ENCODE measurements at places on chromosomes 16 and 17. TPM values are rescaled to one million over a fixed set of nuclear protein-coding genes. Genes with fewer than 3 reads are reported as not detected.

Gene INCA1
- polyA plus RNA-seq = 1.8 TPM

GRCh38 chr17:16322636-16323035 lies 30.6 kb downstream of the CENPV start:
- no peaks in the 10 kb centered on the region for H3K4me1 ChIP-seq
- no peak overlapping the region for H3K4me3 ChIP-seq
- H3K36me3 ChIP-seq = no peaks in the 10 kb centered on the region
- H3K27me3 ChIP-seq = no peaks in the 10 kb centered on the region

DNA sequence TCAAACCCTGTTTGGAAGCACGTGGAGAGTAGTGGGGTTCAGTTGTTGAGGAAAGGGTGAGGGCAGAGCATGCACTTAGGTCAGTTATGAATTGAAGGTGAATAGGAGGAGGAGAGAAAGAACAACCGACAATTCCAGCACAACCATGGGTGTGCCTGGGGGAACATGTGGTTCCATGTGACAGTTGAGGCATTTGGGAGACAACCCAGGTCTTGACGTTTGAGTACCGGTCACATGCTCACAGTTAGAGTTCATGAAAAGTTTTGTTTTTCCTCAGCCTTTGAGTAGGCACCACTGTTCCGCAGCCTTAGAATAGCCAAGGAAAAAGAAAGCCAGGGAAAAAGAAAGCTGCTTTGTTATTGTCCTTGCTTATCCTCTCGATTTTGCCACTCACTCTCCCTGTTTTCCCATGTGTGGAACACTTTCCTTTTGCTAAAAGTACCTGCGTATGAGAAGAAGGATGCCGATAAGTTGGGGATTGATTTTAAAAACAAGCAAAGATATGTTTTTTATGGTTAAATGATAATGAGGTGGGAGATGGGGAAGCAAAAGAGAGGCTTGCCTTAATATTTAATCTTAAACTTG lies 25.6 kb upstream of the ABCC11 start:
- no peak overlapping the region for H3K4me3 ChIP-seq
- no peaks in the 10 kb centered on the region for H3K4me1 ChIP-seq
- no peaks in the 10 kb centered on the region for H3K27me3 ChIP-seq
- no peak overlapping the region for H3K27ac ChIP-seq
- H3K36me3 ChIP-seq = peaks cover 4% of the 10 kb centered on the region
- no peak for DNase-seq

DNA sequence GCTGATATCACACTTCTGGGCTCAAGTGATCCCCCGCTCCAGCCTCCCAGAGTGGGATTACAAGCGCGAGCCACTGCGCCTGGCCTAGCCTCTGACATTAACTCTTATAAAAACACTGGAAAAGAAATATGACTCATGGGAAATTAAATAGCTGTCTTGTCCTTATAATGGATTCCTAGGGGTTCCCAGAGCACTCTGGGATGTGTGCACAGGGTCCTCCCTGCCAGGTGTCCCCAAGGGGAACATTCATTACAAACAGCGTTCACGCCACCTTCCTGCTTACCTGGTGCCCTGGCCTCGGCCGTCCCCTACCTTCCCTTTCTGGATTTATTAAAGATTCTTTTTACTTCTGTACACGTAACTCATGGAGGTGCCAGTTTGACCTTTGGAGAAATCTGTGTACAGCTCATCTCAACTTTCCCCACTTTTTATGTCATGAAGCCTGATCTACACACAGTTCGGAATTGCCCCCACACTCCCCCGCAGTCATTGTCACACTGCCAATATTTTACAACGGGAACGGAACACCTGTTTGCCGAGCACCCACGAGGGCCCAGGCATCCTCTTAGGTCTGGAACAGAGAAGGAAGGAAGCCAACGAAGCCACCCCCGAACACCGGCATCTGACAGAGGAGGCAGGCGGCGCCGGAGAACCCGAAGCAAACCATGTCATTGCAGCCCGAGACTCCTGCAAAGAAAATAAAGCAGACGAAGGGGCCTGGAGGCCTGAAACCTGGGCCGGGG lies 39.7 kb upstream of the MEAK7 start:
- H3K27ac ChIP-seq = no peak overlapping the region
- no peaks in the 10 kb centered on the region for H3K36me3 ChIP-seq
- no peaks in the 10 kb centered on the region for H3K27me3 ChIP-seq
- no peak overlapping the region for H3K4me3 ChIP-seq

- H3K27me3 ChIP-seq = peaks cover 7% of the 10 kb centered on the region
- no peaks in the 10 kb centered on the region for H3K36me3 ChIP-seq
- DNase-seq = no peak
- no peaks in the 10 kb centered on the region for H3K4me1 ChIP-seq
- H3K27ac ChIP-seq = no peak overlapping the region
- H3K4me3 ChIP-seq = no peak overlapping the region
These were observed 19.5 kb upstream of the RAP1GAP2 start for GRCh38 chr17:2776589-2777241.

- no peaks in the 10 kb centered on the region for H3K4me1 ChIP-seq
- no peaks in the 10 kb centered on the region for H3K27me3 ChIP-seq
- DNase-seq = no peak
- H3K4me3 ChIP-seq = no peak overlapping the region
These were observed 48.7 kb downstream of the TMEM100 start for GRCh38 chr17:55673743-55674506.

DNA sequence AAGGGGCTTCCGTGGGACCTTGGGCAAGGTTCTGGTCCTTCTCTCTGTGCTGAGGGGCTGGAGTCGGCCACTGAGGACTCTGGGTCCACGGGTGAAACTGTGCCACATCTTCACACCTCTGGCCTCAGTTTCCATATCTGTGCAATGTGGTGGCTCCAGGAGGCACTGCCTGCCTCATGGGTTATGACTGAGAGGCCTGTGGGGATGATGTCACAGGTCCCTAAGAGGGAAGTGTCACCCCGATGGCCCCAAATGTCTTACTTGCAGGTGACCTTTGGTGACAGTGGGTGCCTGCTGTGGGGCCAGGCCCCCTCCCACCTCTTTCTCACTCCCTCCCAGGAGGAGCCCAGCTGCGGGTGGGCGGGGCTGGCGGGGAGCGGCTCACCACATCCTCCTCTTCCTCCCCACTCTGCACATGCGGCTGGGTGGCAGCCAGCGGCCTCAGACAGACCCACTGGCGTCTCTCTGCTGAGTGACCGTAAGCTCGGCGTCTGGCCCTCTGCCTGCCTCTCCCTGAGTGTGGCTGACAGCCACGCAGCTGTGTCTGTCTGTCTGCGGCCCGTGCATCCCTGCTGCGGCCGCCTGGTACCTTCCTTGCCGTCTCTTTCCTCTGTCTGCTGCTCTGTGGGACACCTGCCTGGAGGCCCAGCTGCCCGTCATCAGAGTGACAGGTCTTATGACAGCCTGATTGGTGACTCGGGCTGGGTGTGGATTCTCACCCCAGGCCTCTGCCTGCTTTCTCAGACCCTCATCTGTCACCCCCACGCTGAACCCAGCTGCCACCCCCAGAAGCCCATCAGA lies at the start of gene IL21R:
Gene IL21R (plus strand): TSS at position 407 of the 801 bp plus-strand sequence. CDS start 27,898 bp downstream, outside the sequence.
- H3K4me1 ChIP-seq = peaks cover 53% of the 10 kb centered on the region
- peak within 1 kb of the TSS; percentile 86 for H3K4me3 ChIP-seq
- H3K36me3 ChIP-seq = no peaks in the 10 kb centered on the region
- H3K27me3 ChIP-seq = no peaks in the 10 kb centered on the region

GRCh38 chr16:11196286-11196828 lies 59.6 kb downstream of the SOCS1 start:
- no peak for DNase-seq
- no peak overlapping the region for H3K4me3 ChIP-seq
- H3K36me3 ChIP-seq = no peaks in the 10 kb centered on the region
- peaks cover 19% of the 10 kb centered on the region for H3K4me1 ChIP-seq

- peak overlapping the region; percentile 72 for H3K27ac ChIP-seq
- peak overlapping the region; percentile 36 for H3K4me3 ChIP-seq
- H3K36me3 ChIP-seq = no peaks in the 10 kb centered on the region
- peak; percentile 93 for DNase-seq
- H3K27me3 ChIP-seq = no peaks in the 10 kb centered on the region
These were observed 15.5 kb upstream of the MMD start for GRCh38 chr17:55437159-55437605.

GRCh38 chr17:72165192-72165866 lies 44.5 kb downstream of the SOX9 start:
- no peak overlapping the region for H3K4me3 ChIP-seq
- no peaks in the 10 kb centered on the region for H3K27me3 ChIP-seq
- no peak overlapping the region for H3K27ac ChIP-seq
- no peak for DNase-seq

DNA sequence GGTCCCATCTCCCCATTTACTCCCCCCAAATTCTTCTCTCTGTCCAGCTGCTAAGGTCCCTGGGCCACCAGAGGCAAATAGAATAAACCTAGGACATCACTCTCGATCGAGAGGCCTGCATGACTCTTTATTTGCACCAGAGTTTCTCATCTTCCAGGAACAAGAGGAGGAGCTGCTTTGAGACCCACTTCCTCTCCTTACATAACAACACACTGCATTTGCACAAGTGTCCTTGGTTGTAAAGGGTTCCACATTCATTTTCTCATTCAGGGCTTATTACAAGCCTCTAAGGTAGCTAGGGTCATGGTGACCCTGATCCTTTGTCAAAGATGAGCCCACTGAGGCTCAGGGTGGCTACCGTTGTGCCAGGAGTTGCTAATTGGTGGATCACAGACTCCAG lies 38.1 kb upstream of the RHOT1 start:
- H3K27ac ChIP-seq = no peak overlapping the region
- H3K4me1 ChIP-seq = no peaks in the 10 kb centered on the region
- DNase-seq = no peak
- H3K27me3 ChIP-seq = no peaks in the 10 kb centered on the region
- no peaks in the 10 kb centered on the region for H3K36me3 ChIP-seq
